ENCODE measurements at places on chromosomes 11 and 22.

DNA sequence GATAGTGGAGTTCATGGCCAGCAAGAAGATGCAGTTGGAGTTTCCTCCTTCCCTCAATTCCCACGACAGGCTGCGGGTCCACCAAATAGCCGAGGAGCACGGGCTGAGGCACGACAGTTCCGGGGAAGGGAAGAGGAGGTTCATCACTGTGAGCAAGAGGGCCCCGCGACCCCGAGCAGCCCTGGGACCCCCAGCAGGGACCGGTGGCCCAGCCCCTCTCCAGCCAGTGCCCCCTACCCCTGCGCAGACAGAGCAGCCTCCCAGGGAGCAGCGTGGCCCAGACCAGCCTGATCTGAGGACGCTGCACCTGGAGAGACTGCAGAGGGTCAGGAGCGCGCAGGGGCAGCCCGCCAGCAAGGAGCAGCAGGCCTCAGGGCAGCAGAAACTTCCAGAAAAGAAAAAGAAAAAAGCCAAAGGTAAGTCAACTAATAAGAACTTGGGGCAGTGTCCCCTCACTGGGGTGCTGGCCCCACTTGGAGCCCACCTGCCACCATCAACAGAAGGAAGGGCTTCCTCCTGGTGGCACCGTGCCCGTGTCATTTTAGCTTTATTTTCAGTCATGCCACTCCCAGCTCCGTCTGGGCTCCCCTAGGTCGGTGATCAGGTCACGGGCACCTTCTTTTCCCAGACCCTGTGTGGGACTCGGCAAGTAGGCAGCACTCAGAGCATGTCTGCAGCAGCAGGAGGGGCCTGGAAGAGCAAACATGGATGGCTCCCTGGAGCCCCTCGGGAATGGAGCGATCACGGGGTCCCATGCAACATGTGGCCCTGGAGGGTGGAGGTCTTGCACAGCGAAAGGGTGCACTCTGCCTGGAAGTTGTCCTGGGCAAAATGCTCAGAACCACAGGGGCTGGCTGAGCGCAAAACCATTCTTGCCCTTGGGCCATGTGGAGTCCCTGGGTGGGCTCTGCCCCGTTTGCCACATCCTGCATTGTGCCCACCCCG lies 33.3 kb downstream of the IGHMBP2 start:
- no peak for DNase-seq

DNA sequence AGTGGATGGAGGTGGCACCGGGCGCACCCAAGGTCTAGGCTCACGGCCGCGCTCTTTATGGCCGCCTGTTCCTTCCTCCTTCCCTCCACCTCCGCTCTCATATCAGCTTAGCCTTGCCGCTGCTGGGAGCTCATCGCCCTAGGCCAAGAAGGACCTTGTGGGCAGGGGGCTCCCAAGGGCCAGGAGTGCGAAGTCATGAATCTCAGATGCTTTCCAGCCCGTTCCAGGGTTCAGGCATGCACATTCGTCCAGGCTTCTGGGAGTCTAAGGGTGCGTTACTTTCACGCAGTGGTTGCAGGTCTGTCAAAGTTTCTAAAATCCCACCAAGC lies 4.1 kb upstream of the GALR3 start:
- no peak for DNase-seq

DNA sequence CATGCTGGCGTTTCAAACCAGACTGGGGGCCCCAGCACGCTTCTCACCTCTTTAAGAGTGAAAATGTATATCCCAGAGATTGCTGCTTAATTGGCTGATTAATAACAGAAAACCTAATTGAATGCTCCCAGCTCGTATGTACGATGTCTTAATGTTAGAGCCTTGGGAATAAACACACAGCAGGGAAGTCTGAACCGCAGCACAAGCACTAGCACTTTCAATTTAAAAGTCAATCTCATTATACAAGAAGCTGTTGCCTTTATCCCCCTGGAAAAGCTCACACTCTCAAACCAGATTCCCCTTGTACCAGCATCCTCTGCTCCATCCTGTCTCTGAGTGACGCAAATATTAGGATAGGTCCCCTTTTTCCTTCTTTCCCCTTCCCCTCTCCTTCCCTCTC lies 449.1 kb downstream of the MN1 start:
- DNase-seq, result no peak

DNA sequence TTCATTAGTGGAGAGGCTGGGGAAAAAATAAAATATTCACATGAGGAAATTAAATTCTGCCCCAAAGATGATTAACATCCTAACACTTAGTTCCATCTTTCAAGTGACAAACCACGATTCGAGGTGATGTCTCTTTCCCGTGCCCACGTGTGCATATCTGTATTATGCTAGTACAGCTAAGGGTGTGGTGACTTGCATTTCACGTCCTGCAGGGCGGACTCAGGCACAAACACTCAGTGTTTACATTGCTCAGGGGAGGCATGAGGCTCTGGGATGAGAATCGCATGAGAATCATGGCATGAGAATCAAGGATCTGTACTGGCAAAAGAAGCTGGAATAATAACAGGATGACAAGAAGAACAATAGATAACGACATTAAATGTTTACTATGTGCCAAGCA lies 179.4 kb downstream of the NTM start:
- DNase-seq, result no peak

GRCh38 chr11:131579932-131580387 lies 209.5 kb downstream of the NTM start:
- DNase-seq, result no peak

DNA sequence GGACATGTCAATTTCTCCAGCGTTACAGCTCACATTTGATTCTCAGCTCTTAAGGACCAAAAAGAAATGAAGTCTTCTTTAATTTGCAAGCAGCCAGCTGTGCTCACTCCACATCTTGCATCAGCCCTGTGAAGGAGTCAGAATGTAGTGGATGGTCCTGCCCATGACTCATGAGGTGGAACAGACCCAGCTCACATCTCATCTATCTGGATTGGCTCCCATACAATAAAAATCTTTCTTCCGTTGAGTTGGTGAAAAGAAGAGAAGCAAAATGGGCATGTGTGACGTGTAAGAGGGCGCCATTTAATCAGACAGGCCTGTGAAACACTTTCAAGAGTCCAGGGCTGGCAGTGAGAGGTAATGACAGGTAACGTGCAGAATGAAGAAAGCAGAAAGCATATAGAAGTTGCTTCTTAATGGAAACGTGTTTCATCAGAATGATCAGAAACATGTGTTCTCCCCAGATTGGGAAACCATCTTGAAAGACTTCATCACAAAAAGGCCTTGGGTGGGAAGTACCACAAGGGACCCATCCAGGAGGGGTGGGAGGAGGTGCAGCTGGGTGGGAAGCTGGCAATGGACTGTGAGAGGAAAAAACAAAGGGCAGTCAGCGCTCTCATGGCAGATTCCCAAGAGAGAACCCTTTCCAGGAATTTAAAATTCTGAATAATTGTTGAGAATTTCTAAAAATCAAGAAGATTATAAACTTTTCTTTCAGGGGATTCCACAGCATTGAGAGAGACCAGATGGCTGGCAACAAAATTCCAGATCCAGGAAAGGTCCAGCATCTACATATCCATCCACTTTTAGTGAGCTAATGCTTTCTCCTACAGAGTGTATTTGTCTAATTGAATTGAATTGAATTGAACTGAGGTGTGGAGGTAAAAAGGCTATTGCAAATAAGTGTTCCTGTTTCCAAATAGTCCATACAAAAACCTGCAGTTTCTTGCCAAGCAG lies 57.0 kb downstream of the ETS1 start:
- no peak for DNase-seq

DNA sequence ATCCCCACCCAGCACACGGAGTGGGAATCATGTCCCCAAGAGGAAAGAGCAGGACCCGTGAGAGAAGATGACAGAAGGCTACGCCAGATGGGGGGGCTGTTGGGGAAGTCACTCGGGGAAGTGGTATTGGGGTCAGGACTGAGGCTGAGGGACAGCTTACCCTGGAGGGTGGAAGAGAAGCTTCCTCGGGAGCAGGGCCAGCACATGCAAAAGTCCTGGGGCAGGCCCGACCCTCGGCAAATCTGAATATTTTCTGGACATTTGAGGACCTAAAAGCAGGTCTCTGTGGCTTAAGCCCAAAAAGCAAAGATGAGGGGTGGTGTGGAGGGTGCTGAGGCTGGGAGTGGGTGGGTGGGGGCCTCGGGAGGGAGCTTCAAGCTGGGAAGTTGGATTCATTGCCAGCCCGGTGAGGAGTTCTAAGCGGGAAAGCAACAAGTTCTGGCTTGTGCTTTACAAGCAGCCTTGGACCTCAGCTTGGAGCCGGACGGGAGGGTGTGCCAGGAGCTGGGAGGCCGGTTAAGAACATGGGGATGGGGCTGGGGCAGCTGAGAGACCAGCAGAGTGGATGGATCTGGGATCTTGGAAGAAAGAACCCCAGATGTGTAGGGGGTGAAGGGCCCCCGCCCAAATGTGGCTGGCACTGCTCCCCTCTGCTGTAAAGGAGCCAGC lies 34.9 kb downstream of the GRAMD4 start:
- DNase-seq, result no peak

DNA sequence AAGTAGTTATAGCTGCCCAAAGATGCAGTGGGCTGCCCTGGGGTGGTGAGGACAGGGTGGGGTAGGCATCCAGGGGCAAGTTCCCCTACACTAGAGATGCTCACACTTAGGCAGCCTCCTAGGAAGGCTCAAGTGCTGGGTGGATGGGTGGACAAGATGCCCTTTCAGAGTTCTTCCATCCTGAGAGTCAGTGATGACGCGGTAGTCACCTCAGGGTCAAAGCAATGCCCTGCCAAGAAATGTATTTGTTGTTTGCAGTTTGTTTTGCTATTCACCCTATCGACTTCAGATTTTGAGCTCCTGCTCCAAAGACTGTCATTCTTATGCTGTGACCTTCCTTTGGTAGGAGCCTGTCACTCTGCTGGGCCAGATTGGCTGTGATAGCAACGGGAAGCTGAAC lies 18.9 kb downstream of the POLA2 start:
- DNase-seq, result no peak

GRCh38 chr11:64786308-64786707 lies 8.0 kb upstream of the SF1 start:
- no peak for DNase-seq

DNA sequence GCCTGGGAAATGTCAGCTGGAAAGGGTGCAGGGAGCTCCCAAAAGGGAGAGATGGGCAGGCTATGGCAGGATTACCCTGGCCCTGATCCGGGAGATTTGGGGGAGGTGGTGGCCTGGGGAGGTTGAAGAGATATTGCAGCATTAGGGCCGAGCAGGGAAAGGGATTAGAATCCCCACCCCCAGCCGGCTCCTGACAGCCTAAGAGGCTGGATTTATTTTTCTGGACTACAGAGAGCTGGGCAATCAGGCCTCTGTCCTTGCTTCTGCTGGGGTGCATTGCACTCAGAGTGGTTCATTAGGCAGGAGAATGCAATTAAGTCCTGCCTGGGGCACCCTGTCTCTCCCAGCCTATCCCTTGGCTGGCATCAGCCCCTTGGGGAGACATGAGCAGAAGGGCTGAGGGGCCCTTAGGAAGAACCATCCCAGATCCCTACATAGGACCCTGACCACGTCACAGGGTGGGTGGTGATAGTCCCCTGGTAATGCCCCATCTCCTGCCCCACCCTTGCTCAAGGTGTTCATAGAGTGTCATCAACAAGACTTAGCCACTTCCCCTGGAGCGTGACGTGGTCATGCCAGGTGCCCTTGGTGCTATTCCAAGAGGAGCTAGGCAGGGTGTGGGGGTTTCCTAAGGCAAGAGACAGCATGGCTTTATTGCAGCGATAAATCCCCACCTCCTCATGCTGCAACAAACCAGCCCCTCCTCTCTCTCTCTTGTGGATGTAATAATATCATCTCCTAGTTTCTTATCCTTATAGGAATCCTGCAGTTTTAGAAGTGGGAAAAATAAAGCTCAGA lies 38.4 kb upstream of the KLHL35 start:
- no peak for DNase-seq

GRCh38 chr11:113796663-113797259 lies 17.2 kb downstream of the CLDN25 start:
- DNase-seq, result no peak

GRCh38 chr11:127590314-127590713 lies 589.7 kb upstream of the KIRREL3 start:
- DNase-seq, result no peak

DNA sequence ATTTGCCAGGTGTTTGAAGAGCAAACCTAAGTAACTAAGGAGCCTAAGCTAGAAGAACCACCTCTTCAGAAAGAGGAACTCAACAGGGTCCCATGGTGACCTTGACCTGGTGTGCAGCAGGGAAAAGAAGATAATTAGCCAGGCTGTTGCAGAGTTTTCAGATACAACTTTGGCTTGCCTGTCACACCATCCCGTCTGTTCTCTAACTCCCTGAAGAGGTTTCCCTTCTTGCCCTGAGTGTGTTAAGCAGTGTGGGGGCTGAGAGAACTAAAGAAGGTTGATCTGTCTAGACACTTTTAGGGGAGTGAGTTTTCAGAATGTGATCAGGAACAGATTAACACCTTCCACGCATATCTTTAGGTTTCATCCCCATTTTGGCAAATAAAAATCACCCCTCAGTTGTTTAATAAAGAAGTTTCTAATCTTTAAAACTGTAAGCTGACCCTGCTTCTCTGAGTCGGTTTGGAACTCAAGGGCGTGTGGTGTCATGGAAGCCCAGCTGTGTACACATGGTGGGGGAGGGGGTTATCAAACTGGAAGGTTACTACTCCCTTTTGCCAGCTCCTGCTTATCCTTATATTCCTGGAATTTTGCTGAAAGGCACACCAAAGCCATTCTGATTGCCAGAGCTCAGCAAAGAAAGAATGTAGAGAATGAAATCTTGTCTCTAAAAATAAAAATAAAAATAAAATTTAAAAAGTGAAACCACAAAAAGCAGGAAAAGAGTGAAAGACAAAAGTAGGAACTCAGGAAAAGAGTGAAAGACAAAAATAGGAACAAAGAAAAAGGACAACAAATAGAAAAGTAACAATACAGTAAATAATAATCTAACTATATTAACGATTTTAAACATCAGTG lies 70.2 kb downstream of the DBX1 start:
- no peak for DNase-seq

DNA sequence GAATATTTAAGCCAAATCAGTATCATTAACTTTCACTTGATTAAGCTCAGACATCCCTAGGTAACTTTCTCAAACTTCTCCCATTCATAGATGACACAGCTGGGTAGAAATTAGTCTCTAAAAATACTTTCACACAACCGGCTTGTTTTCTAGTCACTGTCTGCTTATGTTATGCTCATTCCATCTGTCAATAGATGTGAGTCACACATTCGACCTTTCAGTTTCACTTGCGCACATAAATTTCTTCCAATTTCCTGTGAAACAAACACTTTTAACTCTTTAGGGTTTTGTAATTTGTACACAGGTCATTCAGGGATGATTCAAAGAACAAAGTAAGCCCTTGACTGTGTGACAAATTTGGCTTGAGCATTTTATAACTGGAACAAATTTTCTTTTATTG lies 723.0 kb downstream of the KCNA4 start:
- no peak for DNase-seq
